ENCODE measurements at places on chromosomes 7 and 10.

DNA sequence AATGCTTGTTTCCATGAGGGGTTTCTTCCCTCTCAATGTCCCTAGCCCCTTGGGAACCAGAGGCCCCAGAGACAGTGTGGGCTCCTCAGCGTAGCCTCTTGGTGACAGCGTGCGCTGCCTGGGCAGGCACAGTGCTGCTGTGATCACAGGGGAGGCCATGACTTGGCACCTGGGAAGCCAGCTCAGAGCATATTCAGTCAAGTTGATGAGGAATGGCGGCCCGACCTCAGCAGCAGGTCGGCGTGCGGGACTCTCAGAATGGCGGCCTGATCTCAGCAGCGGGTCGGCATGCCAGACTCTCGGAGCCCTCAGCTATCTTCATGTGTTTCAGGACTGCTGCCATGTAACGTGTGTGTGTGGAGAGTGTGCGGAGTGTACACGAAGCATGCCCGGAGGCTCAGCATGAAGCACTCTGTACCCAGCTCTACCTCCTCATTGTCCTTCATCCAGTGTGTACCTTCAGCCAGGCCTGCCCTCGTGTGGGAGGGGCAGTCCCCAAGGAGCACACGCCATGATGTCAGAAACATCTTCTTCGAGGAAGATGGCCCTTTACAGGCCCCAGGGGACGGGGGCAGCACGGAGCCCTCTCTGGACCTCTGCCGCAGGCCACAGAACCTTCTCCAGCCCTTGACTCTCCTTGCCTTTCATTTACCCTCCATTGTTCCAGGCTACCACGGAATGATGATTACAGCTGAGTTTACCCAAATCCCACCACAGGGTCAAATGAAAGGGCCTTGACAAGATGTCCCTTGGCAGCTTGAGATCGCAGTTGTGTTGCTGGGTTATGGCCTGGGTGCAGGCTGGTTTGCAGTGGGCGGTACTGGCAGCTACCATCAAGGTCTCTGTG, 130.4 kb downstream of the SMURF1 start:
- DNase-seq = no peak

DNA sequence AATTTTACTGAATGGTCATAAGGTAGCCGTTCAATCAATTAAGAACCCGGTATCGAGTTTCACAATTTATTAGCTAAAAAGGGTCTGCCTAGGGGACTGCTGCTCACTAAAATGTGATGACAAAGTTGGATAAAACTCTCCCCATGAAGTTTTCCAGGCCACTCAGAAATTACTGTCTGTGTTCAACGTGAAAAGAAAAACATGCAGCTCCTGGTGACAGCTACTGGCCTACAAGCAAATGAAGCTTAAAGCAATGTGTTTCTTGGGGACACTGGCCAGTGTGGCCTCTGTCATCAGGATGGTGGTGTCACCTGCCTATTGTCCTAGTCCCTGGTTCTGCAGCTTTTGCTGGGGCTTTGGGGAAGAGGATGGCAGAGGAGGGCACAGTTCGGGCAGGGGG, 222.6 kb downstream of the WDR11 start:
- DNase-seq = no peak

- no peak for DNase-seq
Observed at GRCh38 chr7:33854178-33854577, 51.2 kb upstream of the BMPER start.

DNA sequence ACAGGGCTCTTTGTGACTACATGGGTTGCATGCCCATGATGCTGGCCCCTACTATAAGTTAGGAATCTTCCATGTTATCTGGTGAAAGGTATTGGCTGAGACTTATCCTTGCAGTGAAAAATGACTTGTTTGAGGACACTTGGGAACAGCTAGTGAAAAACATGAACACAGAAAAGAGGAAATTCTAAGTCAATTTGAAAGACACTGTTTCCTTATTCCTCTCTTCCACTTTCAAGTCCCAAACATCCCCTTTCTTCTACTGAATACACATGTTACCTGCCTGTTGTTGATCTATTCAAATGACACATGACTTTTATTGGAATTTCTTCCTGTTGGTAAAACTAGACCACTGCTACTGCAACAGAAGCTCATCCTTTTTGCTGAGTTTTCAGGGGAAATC, 29.5 kb upstream of the PRKCQ start:
- no peak for DNase-seq

DNA sequence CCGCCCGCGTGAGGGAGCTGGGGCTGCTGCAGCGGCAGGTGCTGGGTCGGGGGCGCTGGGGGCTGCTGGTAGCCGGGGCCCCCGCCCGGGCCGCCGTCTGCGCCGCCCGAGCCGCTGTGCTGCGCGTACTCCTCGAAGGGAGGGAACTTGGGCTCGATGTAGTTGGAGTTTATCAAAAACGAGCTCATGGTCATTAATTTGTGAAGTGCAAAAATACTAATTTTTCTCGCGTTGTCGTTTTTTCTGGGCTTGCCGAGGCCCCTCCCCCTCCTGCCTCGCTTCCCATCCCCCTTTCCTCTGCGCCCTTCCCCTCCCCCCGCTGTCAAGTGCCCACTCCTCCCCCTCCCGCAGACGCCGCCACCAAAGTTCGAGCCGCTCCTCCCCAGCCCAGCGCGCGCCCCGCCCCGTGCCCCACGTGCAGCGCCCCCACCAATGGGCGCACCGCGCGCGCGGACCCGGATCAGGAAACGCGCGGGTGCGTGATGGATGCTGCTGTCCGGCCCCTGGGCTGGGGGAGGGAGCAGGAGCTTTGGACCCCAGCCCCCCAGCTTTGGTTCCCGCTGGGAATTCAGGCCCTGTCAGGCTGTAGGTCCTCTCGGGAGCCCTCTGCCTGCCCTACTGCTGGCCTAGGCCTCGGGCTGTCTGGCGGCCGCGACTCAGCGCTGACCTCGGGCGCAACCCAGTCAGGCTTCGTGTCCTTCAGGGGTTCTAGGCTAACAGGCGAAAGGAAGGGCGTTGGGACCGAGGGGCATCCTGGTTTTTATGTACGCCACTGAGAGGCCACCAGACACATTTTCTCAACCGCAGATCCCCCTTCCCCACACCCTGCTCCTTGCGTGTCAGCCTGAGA, at the start of gene HOXA4:
Gene HOXA4 (minus strand): TSS at position 218 of the 850 bp plus-strand sequence. CDS start 24 bp downstream, at position 194.
- peak; percentile 78 for DNase-seq

GRCh38 chr10:50992356-50992901, 81.9 kb upstream of the PRKG1 start:
- DNase-seq = peak; percentile 15

- no peak for DNase-seq
Observed at GRCh38 chr10:37344413-37344812, 219.0 kb downstream of the ANKRD30A start.

- no peak for DNase-seq
Observed at GRCh38 chr10:59143544-59143943, 32.9 kb upstream of the PHYHIPL start.

- DNase-seq = no peak
Observed at GRCh38 chr7:37494926-37495325, 46.3 kb upstream of the ELMO1 start.

DNA sequence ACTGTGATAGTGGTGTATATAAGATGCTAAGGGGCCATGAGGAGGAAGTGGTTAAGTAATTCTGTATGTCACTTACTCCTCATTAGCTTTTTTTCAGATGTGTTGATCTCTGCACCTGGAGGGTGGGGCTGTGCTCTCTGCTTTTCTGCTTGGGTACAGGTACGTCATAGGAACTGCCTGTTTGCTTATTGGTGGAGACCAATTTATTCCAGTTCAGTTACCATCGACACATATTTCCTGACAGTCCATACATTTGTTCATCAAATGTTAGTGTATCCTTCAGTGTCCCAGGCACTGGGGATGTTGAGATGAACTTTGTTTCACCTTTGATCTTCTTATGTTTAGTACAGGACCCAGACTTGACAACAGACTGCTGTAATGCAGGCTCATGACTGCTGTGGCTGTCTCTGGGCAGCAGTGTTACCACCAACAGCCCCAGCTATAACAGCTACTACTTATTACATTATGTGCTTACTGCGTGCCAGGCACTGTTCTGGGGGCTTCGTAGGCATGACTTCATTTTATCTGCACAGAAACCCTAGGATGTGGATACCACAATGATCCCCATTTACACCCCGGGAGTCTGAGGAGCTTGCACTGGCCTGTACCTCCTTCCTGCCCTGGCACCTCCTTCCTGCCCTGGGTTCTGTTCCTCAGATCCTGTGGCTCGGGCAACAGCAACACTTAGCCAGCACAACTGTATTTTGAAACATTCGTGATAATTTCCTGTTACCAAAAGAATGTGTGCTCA, 87.4 kb downstream of the BUB3 start:
- DNase-seq = no peak

GRCh38 chr7:24754906-24755506, 2.3 kb downstream of the GSDME start:
- no peak for DNase-seq

DNA sequence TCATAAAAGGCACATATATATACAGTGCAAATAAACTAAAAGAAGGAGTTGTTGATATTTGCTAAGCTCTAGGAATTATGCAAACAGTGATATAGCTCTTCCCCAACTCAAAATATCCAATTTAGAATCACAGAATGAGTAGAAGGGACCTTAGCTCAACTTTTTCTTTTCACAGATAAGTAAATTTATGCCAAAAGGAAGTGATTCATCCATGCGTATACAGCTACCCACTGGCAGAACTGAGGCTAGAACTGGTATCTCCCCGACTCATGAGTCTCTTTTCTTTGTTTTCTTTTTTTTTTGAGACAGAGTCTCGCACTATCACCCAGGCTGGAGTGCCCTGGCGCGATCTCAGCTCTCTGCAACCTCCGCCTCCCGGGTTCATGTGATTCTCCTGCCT, 54.2 kb upstream of the SVIL start:
- no peak for DNase-seq

- DNase-seq = no peak
Observed at GRCh38 chr10:91127341-91128082, 93.0 kb upstream of the PCGF5 start.

DNA sequence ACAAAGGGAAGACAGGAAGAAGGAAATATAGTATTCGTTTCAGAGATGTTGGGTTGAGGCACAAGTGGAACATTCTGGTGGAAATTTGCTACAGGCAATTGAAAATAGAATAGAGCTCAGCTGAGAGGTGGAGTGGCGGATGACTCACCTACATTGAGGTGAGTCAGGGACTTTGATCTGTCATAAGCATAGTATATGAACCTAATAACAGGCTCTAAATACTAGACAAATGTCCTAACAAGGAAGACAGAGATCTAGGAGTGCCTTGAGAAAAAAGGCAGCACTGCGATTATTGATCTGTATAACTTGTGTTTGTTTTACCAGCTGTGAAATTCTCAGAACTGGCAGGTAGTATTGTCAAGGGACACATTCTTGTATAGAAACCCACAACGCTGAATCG, 907 bp upstream of the IFRD1 start:
- DNase-seq = no peak

- DNase-seq = no peak
Observed at GRCh38 chr7:50455658-50456057, 5.5 kb upstream of the FIGNL1 start.

DNA sequence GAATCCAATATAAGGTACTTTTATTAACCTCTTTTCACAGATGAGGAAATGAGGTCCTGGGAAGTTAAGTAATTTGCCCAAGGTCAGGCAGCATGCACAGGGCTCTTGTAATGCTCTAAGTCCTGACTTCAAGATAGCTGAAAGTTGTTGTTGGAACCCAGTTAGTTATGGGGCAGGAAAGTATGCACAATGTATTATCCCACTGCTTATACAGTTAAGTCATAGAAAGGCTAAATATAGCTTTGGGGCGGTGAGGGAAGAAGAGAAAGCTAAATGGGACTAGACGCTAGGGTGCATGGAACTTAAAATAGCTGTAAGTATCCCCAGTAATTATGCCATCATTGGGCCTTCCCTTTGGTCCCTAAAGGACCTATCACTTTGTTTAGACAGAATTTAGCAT, 9.2 kb downstream of the GLCCI1 start:
- no peak for DNase-seq

DNA sequence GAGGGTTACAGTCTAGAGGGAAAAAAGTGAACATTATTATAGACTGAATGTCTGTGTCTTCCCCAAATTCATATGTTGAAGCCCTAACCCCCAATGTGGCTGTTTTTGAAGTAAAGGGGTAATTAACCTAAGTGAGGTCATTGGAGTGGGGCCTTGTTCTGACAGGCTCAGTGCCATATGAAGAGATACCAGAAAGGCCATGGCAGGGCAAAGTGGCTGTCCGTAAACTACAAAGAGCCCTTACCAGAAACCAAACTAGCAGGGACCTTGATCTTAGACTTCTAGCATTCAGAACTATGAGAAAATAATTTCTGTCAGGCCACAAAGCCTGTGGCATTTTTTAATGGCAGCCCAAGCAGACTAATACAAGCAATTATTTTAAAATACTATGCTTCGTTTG, 8.7 kb downstream of the TMEM209 start:
- DNase-seq = no peak

DNA sequence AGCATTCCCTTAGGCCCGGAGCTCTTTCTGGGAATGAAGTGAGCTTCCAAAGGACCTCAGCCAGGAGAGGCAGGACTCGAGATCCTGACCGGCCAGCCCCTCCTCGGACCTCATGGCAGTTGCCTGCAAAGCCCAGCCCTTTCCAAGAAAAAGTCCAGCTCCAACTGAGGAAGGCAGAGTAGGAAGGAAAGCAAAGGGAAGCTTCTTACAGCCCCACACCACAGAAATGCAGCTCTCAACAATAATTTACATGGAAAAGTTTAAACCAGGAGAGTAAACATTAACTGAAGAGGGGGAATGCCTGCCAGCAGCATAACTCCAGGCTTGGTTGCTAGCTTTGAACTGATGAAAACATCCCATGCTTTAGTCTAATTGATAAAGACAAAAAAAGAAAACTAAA, 153.9 kb upstream of the PFKP start:
- DNase-seq = no peak

- no peak for DNase-seq
Observed at GRCh38 chr7:26443751-26444150, 152.1 kb downstream of the SNX10 start.

- no peak for DNase-seq
Observed at GRCh38 chr10:50648089-50648934, 24.6 kb upstream of the SGMS1 start.

GRCh38 chr7:119903085-119903484, 369.9 kb upstream of the KCND2 start:
- no peak for DNase-seq

- DNase-seq = no peak
Observed at GRCh38 chr10:31051703-31052102, 20.0 kb upstream of the ZNF438 start.

DNA sequence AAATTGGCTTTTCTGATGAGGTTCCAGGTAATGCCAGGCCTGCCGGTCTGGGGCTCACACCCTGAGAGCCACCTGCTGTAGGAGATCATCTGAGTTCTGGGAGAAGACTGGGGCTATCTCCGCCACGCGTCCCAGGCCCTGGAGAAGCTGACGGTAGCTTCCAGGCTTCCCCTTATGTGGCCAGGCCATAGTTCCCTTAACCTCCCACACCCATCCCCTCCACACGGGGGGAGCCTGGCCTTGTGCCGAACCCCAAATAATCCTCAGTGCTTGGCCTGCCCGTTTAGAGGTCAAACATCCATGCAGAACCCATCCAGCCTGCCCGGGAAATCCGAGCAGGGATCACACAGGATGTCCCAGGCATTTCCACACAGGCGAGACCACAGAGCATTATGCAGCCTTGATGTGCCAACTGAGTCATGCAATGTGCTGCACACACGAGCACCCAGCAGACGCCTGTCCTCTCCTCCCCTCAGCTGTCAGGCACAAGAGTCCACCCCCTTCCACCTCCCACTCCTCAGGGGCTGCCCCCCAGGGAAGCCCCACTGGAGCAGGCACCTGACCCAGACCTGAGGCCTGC, 176.2 kb downstream of the PRKAG2 start:
- DNase-seq = no peak

All from HEK293T (cell line).